Activated T-helper 1 cell treated with Interleukin-2 at 50 U/mL for 16 hours (primary cell): ENCODE measurements at places on chromosomes 2 and 18.

GRCh38 chr2:177169810-177170514, 42.6 kb upstream of the HNRNPA3 start:
- DNase-seq, result no peak

DNA sequence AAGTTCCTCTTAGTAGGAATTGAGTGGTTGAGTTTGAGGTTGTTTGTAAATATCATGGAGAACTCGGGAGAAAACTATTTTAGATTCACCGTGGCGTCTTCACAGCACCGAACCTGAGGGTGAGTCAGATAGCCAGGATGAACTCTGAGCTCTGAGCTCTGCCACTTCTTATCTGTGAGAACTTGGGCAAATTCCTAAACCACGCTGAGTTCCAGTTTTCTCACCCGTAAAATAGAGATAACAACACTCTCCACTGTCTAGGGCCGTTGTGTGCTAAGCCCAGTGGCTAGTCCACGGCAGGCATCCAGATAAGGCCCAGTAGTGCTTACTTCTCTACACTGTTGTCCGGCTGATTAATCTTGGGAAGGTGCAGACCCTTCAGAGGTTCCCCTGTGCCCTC, 7.0 kb downstream of the KIF5C start:
- no peak for DNase-seq

DNA sequence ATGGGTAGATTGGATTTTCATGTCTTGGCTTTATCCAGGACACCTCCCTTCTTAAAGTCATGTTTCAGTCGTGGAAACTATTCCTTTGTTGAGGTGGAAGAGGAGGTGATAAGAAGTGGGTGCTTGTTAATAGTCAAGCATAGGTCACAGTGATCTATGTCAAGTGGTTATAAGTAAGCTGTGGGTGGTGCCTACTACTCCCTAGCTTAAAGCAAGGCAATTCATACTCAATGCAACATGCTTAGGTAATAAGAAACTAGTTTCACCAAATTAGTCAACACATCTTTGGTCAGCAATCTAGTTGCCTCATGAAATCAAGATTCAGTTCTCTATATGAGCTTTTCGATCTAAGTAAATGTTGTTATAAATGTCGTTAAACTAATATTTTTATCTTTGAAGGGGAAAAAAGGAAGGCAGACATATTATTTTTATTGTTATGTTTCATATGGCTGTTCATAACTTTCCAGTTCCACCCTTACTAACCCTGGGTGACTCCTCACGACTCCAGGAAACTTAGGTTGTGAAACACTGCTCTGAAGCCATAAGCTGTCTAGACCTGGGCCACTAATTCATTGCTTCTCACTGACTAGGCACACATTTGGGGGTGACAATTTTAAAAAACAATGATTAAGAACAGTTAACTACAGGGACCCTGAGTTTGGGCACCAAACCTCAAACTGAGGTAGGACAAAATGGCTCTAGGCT, 5.8 kb upstream of the ABCB11 start:
- no peak for DNase-seq

DNA sequence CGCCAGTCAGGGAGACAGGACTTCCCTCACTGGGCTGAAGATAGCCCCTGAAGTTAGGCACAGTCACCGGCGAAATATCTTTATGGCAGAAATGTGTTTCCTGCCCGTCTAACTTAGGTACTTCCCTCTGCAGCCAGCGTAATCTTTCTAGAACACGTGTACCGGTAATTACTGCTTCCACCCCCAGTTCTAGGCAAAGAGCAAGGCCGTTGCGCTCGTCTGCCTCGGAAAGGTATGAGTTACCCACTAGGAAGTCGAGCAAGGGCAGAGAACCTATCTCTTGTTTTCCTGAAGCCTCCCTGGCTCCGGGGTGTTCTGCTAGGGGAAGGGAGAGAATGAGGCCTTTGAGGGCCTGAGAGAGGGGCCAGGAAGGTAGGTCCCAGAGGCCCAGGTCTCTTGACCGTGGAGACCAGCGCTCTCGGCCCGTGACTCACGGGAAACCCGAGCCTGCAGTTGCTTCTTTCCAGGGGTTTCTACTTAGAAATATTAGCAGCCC, 70.0 kb downstream of the TWSG1 start:
- no peak for DNase-seq

DNA sequence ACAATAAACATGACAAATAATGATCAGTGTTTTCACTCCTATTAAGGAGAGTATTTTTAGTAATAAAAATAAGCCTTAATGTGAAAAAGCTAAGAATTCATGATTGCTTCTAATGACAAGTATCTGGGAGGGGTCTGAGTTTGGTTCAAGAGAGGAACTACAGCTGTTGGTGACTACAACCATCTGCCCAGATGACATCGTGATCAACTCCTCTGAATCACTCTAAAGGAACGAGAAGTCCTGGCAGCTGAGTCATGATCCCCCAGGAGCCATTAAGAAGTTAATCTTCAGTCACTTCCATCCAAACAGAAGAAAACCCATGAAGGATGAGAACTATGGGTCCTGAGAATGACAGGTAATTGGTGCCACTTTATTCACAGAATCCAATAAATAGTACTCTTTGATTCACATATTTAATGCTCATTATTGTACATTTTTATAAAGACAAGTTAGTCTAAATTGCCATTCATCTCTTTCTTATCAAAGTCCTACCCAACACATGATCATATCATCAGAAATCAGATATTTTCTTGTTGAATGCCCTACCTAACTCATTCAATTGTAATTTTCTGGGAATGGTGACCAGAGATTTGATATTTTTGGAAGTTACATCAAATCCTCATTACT, 6.8 kb downstream of the TFPI start:
- no peak for DNase-seq

- DNase-seq, result no peak
Measured at GRCh38 chr2:135916207-135916606, 40.0 kb upstream of the MCM6 start.

DNA sequence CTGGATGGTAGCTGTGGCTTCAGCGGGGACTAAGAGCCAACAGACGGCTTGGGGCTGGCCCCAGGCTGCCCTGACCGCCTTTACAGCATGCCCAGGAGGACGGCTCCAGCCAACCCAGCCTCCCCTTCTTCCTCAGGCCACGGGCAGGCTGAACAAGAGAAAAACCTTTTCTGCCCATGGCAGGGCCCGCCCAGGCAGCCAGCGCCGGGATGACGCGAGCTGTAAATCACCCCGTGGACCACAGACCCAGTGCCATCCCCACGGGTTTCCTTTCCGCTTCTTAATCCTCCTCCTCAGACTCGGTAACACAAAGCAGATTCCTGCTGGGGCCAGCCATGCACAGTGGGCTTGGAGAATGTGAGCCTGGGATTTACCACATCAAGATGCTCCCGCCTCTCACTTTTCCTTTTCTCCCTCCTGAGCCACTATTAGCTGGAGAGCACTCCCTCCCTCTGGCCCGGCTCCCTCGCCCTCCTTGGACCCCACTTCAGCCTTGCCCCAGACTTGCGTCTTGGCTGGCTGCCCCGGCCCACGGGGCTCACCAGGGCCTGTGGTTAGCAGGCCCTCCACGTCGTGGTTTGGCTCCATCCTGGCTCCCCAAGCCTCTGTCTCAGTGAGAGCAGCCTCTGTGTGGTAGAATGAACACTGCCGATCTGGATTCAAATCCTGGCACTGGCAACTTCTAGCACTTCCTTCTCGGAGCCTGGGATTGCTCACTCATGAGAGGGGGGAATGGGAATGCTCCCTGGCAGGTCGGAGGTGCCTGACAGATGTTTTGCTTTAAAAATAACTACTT, 31.4 kb downstream of the ATOH8 start:
- DNase-seq, result no peak

DNA sequence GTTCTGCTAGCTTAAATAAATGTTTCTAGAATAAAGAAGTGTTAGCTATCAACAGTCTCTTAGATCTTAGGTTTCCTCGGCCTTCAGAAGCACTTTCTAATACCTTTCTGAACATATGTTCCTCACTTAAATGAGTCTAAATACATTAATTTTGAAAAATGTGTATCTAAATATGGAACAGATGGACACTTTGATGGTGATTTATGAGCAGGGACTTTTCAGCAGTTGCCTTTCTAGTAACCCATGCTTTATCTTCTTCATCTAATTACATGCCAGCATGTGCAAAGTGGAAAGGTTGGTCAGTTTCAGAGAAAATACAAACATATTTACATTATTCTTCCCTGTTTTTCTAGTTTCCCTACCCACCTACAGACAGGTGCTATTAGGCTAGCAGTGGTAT, 797.0 kb upstream of the CHAC2 start:
- DNase-seq, result no peak

DNA sequence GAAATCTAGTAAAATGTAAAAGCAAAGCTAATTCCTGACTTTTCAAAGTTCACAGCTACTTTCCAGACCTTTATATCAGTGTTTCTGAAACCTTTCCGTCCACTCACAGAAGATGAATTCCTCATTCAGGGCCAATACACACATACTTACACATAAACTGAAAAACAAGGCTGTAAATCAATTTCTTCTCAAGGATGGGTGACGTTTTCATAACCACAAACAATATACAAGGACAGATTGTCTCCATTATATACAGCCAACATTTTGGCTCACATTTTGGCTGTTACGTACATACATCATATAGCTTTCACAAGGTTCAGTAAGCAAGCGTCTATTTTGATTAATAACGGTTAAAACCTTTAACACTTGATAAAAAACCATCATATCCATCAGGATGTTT, 1.4 kb downstream of the RPRD1A start:
- no peak for DNase-seq

DNA sequence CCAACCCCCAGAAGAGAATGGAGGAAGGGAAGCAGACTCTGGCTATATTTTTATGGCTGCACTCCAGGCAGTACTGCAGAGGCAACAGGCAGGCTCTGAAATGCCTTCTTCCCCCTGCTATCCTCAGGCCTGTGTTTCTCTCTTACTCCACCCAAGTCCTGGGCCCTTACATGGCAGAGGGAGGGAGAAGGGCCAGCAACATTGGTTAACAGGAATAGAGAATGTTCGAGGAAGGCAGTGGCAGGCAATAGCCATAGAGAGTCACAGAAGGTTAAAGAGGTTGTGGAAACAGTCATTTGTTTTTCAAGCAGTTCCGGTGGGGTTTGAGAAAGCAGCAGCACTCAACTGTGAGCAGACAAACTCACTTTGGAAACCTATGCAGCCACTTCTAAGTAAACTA, 15.1 kb upstream of the DARS1 start:
- DNase-seq, result no peak

DNA sequence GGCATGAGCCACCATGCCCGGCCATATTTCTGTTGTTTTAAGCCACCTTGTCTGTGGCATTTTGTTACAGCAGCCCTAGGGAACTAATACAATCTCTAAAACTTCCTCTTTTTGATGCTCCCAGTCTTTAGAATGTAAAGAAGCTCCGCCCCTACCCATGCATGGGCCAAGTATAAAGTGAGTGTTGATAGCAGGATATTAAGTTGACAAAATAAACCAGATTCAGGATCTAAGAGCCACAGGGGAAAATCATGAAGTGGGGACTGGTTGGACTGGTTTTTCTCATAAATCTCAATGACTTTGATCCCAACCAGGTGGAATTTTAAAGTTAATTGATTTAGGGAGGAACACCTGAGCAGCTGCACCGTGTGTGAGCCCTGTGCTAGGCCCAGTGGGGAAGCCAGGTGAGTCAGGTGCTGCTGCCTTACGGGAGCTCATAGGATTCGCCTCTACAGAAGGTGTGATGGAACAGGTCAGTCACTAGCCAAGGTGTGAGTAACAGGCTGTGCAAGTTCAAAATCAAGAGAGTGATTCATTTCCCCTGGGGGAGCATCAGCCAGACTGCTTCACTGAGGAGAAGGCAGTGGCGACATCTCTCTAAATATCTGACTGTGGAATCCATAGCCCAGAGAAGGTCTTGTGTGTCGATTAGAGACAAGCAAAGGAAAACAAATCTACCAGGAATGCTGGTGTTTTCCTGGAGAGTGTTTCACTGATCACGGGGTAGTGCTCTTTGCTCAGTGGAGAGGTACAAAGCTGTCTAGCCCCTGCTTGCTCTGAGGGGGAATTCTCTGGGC, 63.0 kb upstream of the MSH2 start:
- no peak for DNase-seq

GRCh38 chr2:240905176-240905781, 857 bp upstream of the CROCC2 start:
- no peak for DNase-seq

- no peak for DNase-seq
Measured at GRCh38 chr2:108315444-108315934, 26.8 kb downstream of the SULT1C2 start.

DNA sequence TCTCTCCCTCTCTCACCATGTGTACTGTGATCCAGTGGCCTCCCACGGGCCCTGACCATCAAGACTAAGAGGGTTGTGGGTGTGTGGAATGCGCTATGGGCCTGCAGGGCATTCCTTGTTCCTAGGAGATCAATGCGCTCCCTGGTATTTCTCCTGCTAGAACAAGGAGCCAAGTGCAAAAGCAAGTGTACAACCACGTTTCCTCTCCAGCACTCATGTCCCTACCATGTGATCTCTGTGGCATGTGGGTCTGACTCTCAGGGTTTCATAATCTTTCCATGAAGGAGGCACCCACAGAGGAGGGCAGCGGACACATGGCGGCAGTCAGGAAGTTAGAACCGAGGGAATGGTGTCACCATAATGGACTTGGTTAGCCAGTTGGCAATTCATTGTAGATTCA, 91.4 kb downstream of the MAPK4 start:
- no peak for DNase-seq

GRCh38 chr18:45171679-45172191, 443.5 kb upstream of the SLC14A2 start:
- no peak for DNase-seq

GRCh38 chr2:96903815-96904214, 33.9 kb upstream of the SEMA4C start:
- no peak for DNase-seq

- no peak for DNase-seq
Measured at GRCh38 chr2:199223791-199224190, 233.9 kb downstream of the SATB2 start.

- DNase-seq, result no peak
Measured at GRCh38 chr2:241869087-241869961, at the start of gene RTP5. Gene RTP5 (plus strand): TSS chr2:241869729. CDS start chr2:241869757, 28 bp downstream.

DNA sequence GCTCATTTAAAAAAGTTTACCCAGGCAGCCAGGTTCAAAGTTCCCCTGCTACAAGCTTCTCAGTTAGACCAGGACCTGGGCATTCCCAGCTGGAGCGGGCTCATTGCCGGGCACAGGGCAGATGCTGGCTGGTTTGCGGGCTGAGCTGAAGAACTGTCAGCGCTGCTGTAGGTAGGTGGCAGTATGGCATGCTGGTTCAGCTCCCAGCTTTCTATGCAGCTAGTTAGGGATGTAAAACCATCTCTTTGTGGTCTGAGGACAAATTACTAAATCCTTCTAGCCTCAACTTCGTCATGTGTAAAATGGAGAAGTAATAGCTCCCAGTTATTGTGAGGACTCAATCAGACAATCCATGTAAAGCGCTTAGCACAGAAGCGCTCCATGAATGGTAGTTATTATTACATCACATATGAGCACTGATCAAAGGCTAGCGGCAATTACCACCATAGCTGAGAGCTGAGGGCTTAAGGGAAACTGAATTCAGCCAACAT, 2.4 kb upstream of the LDLRAD4 start:
- DNase-seq, result peak; percentile 32

- no peak for DNase-seq
Measured at GRCh38 chr2:41867553-41867952, 180.3 kb upstream of the PKDCC start.
